ENCODE measurements at places on chromosomes 1 and 21.

DNA sequence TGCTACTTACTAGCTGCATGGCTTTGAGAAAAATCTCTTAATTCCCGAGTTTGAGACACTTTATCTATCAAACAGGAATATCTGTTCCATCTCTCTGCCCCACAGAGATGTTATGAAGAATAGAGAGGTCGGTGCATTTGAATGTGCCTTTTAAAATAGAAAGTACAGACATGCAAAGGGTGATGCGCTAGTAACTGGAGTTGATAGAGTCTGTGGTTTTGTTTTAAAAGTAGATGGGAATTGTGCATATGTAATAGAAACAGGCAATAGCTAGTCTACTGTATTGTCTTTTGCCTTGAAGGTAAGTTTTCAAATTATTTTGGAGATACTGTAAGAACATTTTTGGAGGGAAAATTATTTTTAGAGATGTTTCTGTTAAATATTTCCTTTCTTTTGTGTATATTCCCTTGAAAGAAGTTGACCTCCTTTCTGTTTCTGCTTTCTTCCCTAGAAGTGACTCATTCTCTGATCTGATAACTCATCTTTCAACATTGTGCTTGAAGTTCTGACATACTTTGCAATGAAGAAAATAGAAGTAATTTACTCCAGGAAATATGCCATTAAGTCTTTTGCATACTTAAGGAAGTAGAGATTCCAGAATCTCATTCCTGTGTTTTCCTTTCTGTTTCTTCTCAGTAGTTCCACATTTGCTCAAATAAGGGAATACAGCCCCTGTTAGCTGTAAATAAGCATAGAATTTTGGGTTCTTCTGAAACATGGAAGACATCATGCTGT is 151.6 kb downstream of the SDCCAG8 start:
- no peak for DNase-seq

DNA sequence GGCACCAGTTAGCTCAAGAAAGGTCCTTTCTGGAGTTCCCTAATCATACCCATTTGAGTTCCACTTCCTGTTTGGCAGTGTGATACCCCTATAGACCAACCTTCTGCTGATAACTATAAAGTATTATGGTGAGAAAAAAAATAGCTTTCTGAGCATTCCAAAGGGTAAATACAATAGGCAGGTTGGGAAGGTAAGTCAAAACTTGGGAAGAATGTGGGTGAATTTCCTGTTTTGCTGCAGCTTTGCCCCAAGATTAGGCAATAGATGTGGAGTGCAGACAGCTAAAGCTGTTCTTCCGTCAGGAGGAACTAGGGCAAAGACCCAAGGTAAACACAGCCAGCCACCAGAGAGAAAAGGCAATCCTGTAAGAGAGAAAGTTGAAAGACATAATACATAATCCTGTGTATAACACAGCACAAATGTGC is 49.9 kb upstream of the GUCA2A start:
- DNase-seq: no peak

DNA sequence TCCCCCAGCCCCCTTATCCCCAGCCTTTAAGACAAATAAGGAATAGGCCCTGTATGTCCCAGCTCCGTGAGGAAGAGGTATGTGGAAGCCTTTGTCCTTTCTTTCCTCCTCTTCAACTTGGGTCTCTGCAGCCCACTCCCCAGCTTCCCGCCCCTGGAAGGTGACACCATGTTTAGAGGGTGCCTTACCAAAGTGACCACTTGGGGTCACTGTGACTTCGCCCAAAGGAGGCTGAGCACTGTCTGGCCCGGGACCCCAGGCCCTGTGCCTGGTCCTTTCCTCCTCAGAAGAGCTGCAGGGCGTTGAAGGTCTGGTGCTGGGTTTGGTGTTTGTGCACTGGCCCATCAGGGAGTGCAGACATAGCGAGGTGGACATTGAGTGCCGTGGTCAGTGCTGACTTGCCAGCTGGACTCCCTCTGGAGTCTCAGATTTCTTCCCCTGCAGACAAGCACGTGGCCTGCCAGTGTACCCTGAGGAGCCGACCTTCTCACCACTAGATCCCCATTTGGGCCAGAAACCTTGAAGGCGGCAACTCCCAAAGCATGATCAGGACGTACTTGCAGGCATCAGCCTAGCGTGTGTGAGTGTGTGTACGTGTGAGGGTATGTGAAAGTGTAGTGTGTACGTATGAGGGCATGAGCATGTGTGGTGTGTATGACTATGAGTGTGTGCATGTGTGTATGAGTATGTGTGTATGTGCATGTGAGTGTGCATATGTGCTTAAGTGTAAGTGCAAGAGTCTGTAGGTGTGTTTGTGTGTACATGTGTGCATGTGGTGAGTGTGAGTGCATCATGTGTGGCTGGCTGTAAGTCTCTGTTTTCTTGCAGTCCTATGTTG is 181.4 kb upstream of the KIAA0040 start:
- no peak for DNase-seq

GRCh38 chr1:236575523-236575922 is 28.8 kb downstream of the HEATR1 start:
- DNase-seq: no peak

DNA sequence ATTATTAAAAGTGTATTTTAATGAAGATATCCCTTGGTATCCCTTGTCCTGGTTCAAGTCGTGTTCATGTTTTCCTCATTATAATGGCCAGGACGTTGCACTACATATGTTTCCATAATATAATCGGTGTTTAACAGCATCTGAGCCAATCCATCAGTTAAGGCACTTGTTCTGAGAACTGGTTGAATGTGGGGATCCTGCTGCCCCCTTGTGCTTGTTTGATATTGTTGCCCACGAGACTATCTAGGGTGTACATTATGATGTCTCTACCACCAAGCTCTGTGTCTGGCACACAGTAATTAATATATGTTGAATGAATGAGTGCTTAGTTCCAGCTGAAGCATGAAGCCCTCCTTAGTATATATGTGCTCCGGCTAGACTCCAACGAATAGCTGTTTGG is 193.0 kb downstream of the CACNA1E start:
- no peak for DNase-seq

DNA sequence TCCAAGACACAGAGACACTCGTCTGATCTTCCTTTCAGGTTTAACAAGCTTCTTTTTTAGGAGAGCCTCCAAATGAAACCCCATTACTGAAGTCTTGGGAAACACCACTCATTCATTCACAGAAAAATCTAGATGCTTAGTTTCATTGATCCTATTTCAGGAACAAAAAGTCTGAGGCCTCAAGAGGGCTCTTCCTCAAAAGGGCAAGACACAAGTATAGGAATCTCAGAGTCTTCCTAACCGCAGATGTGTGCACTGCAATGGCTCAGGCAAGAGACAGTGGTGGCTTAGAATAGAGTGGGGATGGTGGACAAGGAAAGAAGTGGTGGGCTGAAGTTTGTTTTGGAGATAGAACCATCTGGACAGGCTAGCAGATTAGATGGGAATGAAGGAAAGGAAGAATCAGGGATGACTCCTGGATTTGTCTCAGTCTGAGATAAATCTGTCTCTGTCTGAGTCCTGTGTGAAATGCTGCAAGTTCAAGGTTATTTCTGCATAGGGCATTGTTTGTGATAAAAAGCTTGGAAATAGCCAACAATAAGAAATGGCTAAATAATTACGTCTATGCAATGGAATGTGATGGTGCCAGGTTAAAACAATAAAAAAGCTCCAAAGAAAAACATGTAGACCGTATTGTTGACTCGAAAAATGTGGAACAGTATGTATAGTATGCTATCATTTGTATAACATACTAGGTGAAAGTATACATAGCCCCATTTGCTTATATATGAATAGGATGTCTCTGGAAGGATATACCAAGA is 8.9 kb upstream of the CTSE start:
- DNase-seq: no peak

GRCh38 chr1:4172644-4173599 is 272.9 kb upstream of the C1orf174 start:
- no peak for DNase-seq

- no peak for DNase-seq
Observed at GRCh38 chr1:203046984-203047630, 20.8 kb downstream of the PPFIA4 start.

- no peak for DNase-seq
Observed at GRCh38 chr1:221683681-221684080, 58.2 kb downstream of the DUSP10 start.

- DNase-seq: no peak
Observed at GRCh38 chr1:40664167-40664537, 1.3 kb downstream of the RIMS3 start.

DNA sequence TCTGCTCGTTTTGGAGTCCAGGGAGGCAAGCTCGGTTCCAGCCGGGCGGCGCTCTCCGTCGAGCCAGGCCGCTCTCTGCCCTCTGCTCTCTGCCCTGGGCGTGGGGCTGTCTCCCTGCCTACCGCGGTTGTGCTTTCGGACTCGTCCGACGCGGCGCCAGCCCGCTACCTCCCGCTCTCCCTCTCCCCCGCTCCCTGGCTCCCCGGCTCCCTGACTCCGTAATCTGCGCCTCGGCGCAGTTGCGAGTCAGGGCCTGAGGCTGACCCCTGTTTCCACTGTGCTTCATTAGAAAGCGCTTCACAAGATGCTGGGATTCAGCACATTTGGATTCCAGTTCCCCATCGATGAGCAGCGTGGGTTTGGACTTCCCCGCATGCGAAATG is 2.2 kb downstream of the SOX13 start:
- no peak for DNase-seq

DNA sequence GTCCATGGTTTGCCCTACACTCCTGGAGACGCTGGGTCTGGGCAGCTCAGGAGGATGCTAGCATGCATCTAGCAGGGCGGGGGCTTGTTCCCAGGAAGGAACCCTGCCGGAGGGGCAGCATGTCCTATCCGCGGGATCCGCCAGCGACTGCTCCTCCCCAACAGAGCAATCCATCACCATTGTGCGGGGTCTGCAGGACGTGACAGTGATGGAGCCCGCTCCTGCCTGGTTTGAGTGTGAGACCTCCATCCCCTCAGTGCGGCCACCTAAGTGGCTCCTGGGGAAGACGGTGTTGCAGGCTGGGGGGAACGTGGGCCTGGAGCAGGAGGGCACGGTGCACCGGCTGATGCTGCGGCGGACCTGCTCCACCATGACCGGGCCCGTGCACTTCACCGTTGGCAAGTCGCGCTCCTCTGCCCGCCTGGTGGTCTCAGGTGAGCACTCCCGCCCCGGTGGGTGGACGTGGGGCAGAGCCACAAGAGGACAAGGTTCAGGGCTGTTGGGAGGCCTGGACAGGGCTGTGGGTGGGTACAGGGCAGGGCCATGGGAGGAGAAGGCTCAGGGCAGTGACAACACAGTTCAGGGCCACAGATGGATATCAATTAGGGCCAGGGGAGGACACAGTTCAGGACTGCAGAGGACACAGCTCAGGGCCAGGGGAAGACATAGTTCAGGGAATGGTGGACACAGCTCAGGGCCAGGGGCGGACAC is 71.3 kb downstream of the OBSCN start:
- no peak for DNase-seq

DNA sequence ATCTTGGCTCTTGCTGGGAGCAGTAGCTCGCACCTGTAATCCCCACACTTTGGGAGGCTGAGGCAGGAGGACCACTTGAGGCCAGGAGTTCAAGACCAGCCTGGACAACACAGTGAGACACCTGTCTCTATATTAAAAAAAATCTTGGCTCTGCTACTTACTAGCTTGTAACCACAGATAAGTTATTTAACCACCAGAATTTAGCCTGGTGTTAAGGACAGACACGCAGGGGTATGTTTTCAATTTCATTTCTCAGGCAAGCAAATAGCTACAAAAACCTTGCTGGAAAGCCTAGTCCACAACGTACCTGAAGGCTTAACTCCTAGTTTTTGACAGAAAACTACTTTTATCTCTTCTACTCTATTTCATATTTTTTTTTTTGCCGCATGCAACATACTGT is 24.8 kb upstream of the GFI1 start:
- no peak for DNase-seq

DNA sequence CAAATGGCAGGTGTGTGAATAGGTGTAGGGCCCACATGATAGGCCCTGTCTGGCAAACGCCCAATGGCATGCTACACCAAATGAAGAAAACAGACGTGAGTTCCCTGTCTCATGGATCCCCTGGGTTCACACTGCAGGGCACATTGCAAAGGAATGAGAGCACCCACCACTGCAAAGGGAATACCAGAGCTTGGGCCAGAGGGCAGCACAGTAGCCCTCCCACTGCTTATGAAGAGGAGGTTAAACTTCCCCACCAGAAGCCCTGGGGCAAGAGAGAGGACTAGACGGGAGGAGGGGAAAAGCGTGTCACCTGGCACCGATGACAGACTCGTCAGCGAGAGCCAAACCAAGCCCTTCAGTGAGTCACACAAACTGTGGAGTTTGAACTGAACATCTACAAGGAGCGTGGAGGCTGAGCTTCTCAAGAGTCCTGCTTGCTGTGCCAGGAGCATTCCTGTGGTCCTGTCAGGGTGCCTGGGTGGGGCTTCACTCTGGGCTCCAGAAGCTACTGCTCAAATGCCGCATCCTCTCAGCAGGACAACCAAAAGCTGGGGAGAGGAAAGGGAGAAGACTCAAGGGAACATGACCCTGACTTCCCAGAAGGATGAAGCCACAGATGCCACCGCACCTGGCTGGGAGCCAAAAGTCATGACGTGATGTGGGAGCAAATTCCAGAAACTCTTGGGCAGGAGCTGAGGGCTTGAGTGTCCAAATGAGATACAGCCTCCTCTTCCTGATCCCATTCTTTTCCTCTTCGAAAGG is 61.1 kb downstream of the TOMM20 start:
- no peak for DNase-seq

- DNase-seq: no peak
Observed at GRCh38 chr1:29162476-29163138, 19.1 kb downstream of the SRSF4 start.

DNA sequence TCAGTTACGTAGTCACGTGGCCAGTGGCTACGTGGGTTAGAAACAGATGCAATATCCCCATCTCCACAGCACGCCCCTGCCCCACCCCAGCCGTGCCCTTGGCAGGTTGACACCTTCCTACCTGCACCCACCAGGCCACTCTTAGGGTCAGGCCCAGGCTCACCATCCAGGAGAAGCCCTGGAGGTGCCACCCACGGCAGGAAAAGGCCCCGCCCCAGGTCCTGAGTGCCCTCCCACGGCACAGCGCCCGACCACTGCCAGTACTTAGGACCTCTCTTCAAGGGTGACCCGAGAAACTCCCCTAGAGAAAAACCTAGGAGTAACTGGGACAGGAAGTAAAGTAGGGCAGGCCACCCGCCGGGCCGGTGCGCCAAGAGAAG is 1.5 kb downstream of the C1orf35 start:
- DNase-seq: no peak

DNA sequence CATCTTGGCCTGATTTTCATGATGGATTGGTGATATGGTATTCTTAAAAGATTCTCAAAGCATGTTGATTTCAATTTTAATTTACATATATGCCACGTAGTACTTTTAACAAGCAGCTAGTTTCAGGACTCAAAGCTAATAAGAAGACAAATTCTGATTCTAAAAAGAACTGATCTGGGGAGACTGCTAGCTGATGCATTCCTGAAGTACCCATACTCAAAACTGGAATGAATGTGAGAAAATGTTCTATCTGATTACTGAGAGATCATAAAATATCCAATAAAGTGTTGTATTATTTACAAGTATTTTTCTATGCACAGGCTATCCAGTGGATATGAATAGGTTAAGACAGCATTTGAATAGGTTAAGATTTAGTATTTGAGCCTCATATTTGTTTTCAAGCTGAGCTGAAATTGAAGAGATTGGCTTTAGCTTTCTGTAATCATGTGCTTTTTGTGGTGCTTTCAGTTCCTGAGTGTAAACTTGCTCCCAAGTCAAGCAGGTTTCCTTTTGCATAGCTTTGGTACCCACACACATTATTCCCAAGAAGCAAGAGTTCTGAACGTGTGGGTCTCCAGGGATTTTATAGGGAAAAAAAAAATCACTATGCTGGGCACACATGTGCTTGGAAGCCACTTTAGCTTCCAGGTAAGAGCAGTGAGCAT is 114.1 kb downstream of the VPS13D start:
- no peak for DNase-seq

- no peak for DNase-seq
Observed at GRCh38 chr1:48182439-48182838, 40.1 kb upstream of the SLC5A9 start.

Measured in T-cell (primary cell).